ENCODE measurements at places on chromosomes 7 and 10.

GRCh38 chr7:64574540-64575099 is 11.7 kb upstream of the ZNF680 start:
- DNase-seq: no peak

DNA sequence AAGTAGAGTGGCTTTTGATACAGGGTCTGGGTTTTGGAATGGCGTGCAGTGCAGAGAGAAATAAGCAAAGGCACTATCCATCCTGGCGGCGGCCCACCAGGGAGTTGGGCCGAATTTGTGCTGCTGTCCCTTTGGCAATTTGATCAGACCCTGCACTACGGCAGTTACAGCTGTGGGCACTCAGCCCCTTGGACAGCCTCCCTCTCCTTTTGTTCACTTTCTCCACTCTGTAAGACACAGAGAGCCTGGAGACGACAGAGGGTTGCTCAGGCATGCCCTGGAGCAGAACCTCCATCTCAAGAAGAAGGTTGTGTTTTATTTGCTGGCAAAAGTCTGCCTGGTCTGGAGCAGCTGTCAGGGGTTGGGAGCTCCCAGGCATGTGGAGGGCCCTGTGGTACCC is 55.8 kb downstream of the LHPP start:
- no peak for DNase-seq

- DNase-seq: no peak
Observed at GRCh38 chr10:3775696-3776551, 9.1 kb downstream of the KLF6 start.

- no peak for DNase-seq
Observed at GRCh38 chr10:28880683-28880950, 203.3 kb downstream of the BAMBI start.
